HuH-7.5 (cell line): ENCODE measurements at places on chromosomes 11 and 22.

- no peak for DNase-seq
Observed at GRCh38 chr11:119608201-119608600, 120.8 kb downstream of the NECTIN1 start.

GRCh38 chr11:47991266-47991830 lies 11.0 kb downstream of the PTPRJ start:
- DNase-seq, result no peak

GRCh38 chr11:19355601-19356000 lies 114.9 kb upstream of the E2F8 start:
- no peak for DNase-seq

GRCh38 chr11:132444911-132445310 lies 1074.5 kb downstream of the NTM start:
- no peak for DNase-seq

GRCh38 chr11:94639901-94640721 lies 72.9 kb downstream of the PIWIL4 start:
- no peak for DNase-seq

DNA sequence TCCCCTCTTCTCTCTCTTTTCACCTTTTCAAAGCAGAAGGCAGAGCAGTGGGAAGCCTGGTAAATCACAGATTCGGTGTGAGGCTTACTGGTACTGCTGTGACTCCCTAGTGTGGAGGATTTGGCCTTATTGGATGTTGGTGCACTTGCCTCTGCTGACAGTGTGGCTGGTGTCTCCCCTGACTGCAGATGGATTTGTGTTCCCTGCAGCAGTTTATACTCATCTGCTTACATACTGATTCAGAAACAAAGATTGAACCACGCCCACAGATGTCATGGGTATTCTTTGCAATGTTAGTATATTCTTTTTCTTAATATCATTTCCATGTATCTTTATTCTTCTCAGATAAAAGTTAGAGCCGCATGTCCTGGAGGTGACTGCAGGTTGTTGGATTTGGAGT lies 26.8 kb upstream of the GRIK4 start:
- no peak for DNase-seq

GRCh38 chr11:102280245-102280833 lies 36.9 kb upstream of the BIRC3 start:
- no peak for DNase-seq

DNA sequence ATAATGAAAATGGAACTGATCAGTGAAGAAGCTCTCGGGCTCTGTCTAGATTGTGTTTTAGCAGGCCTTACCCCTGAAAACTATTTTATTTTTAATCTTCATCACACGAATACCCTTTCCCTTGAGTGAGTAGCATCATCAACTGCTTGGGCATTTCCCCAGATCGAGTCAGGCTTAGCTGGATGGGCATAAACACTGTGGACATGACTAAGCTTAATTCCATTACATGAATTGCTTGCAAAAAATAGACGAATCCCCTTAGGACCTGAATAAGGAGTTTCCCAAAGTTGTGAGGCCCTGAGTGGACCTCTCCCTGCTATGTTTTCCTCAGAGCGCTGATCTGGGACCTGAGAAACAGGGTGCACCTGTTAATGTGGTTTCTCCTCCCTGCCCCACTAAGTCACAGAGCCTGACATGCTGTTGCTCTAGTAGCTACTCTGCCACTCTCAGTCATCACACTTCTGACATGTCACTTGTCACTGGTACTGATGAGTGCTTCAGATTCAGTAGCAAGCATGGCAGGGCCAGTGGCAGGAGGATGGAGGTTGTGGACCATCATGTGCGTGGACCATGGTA lies 53.5 kb downstream of the ENDOD1 start:
- DNase-seq, result no peak

GRCh38 chr11:69422645-69423044 lies 58.8 kb upstream of the LINC01488 start:
- no peak for DNase-seq

DNA sequence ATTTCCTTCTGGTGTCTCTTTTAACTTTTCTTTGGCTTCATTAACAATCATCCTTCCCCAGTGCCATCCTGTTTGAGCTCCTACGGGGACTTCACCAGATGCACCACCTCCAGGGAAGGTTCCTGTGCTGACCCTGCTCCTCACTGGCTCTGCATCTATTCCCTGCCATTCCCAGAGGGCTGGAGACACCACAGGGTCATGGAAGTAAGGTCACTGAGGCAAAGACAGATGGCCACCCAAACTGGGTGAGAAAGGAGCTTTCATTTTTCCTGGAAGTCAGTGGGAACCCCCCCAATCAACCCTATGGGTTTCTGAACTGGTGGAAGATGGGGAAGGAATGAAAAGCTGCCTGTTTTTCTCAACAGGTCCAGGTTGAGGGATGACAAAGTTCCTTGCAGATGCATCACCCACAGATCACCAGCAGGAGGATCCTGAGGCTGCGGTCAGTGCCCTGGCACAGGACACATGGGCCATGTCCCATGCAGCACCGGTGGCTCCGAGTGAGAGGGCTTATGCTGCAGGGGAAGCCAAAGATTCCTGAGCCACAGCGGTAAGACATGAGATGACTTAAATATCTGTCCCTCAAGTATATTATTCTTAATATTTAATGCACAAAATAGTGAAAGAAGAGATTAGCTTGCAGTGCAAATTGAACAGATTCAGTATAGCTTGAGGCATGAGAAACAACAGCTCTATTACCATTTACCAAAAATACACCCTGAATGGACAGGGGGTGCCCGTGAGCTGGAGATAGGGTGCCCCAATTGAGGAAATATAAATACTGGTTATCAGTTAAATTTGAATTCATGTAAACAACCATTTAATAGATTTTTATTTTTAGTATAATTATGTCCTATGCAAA lies 73.0 kb upstream of the VPREB1 start:
- no peak for DNase-seq

- DNase-seq, result no peak
Observed at GRCh38 chr11:82765466-82766034, 31.9 kb upstream of the FAM181B start.

DNA sequence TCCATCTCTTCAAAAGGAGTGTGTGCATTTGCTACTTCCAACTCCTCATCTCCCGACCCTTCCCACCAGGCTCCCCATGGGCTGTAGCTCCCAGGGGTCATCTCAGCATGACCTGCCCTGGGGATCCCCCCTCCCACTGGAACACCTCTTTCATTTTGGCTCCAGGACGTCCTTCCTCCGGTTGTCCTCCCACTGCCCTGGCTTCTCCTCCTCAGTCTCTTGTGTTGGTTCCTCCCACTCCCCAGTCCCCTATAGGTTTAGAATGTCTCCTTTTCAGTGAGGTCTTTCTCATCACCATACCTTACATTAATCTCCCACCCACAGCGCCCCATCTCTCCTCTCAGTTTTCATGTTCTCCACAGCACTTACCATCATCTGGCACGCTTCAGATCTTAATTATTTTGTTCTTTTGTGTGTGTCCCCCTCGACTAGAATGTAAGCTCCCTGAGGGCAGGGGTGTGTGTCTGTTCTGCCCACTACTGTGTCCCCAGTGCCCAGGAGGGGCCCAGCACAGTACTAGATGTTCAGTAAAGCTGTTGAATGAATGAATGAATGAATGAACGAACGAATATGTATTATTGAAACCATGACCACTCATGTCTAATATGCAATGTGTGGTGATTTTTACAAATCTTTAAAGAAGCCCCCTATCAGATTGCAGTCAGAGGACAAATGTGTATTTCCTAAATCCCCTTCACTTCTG lies 2.0 kb upstream of the TMA7B start:
- DNase-seq, result no peak

- DNase-seq, result no peak
Observed at GRCh38 chr11:12016246-12016645, 7.8 kb upstream of the DKK3 start.

GRCh38 chr11:94241896-94242295 lies 62.5 kb upstream of the IZUMO1R start:
- DNase-seq, result no peak

DNA sequence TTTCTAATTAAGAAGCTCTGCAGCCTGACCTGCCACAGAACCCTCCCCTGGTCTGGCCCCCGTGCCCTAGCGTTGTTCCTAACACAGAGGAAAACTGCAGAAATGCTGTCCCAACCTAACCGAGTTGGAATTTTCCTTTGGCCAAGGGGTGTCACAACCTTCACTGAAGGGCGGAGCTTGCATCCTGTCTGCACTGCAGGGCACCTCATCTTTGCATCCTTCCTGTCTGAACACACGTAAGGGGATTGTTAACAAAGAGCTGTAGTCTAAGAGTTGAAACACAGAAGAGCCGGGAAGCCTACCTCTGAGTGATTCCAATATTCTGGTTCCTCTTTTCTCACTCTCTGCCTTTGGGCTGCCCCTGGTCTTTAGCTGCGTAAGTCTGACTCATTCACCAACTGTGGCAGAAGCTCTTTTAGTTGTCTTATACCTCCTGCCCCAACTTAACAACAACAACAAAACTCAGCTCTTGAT lies 1.6 kb downstream of the DIXDC1 start:
- DNase-seq, result peak; percentile 20

DNA sequence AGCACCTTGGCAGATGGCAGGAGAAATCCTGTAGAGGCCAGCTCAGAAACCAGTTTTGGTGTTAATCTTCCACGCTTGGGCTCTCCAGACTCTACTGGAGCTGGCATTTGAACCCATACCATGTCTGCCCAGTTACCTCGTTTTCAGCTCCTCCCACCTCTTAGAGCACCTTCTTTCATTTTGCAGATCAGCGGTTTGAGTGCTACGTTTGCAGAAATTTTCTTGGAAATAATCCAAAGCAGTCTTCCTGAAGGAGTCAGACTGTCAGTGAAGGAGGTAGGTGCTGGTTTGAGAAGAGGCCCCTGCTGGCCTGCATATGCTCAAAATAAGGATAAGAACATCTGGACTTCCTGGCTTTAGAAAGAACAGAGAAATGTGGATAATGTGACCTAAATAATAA lies 13.7 kb downstream of the COA4 start:
- no peak for DNase-seq

GRCh38 chr11:6307876-6308275 lies 12.4 kb downstream of the CAVIN3 start:
- no peak for DNase-seq

DNA sequence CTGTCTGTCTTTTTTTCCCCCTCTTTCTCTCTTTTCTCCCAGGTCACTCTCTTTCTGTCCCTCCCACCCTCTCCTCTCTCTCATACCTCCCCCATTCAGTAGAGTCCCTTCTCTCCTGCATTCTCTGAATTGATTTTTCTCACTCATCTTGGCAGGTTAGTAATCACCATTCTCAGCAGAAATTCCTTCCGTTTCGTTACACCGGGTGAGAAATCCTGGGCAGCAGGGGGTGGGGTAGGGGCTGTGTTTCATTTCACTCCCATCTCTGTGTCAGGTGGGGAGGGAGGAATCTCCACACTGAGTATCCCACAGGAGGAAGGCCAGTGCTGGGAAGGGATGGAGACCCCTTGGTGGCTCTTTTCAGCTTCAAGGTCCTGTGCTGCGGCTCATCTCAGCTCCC lies 253.5 kb downstream of the MIAT start:
- DNase-seq, result no peak

GRCh38 chr11:60377401-60378136 lies 763 bp upstream of the MS4A7 start:
- no peak for DNase-seq

GRCh38 chr11:11842421-11843008 lies 743 bp downstream of the USP47 start:
- DNase-seq, result peak; percentile 36

DNA sequence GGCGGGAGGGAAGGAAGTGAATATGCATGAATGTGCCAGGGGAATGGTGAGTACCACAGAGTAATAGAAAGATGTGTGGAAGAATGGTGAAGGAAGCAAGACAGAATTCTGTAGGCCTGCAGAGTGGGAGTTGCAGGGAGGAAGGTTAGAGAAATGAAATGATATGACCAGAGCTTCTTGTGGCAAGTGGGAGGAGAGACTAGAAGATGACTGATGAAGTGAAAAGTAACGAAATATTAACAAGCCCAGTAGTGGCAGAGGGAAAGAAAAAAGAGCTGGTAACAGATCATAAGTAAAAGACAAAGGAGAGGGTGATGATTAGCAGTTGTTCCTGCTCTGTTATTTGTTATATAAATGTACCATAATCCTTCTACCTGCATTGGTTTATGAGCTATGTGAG lies 1.0 kb upstream of the ALKBH8 start:
- no peak for DNase-seq

- no peak for DNase-seq
Observed at GRCh38 chr11:116610190-116610589, 162.6 kb downstream of the BUD13 start.

GRCh38 chr22:29081517-29082236 lies 8.8 kb downstream of the KREMEN1 start:
- no peak for DNase-seq

DNA sequence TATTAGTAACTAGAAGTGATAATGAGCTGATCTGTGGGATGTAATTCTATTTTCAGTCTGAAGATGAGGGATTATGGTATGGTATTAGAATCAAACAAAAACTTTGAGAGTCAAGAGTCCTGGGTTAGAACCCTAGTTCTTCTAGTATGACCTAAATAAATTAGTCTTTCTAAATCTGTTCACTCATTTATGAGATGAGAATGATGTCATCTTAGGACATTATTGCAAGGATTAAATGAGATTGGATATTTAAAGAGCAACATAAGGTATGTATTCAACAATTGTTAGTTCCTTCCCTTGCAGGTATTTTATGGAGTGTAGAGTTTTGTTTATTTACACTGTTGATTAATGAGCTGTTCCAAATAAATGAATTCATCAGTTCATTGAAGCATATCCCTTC lies 21.8 kb downstream of the EMSY start:
- DNase-seq, result no peak

DNA sequence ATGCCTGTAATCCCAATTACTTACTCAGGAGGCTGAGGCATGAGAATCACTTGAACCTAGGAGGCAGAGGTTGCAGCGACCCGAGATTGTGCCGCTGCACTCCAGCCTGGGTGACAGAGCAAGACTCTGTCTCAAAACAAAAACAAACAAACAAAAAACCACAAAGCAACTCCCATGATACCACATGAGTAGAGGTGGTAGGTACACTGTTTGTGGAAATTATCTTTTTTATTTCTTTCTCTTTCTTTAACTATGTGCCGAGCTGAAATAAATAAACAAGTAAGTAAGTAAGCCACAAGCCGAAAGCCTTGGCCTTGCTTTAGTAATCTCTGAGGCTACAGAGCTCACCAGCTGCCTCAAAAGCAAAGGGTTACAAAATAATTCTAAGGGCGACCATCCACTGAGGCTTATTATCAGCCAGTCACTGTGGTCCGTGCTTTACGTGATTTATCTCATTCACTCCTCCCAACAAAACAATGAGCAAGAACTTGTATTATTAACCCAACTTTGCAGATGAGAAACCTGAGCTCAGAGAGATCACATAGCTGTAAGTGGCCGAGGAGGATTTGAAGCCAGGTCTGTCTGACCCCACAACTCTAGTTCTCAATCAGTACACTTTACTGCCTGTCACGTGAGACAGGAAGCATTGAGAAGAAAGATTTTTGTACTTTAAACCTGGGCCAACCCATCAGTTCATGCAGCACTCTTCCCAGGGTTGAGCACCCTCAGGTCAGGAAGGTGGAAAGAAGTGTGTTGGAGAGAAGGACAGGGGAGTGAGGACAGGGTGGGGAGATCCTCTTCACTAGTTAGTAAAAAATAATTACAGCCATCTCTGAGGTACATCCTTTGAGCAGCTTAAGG lies 69.8 kb upstream of the MTMR2 start:
- no peak for DNase-seq

GRCh38 chr11:122120096-122120495 lies 4.1 kb upstream of the BLID start:
- DNase-seq, result no peak
